Activated CD4-positive, CD25-positive, alpha-beta regulatory T cell (primary cell): ENCODE measurements at places on chromosomes 5 and 9.
A peak's percentile ranks its signal among the peaks of the same experiment; 100 is the strongest.

DNA sequence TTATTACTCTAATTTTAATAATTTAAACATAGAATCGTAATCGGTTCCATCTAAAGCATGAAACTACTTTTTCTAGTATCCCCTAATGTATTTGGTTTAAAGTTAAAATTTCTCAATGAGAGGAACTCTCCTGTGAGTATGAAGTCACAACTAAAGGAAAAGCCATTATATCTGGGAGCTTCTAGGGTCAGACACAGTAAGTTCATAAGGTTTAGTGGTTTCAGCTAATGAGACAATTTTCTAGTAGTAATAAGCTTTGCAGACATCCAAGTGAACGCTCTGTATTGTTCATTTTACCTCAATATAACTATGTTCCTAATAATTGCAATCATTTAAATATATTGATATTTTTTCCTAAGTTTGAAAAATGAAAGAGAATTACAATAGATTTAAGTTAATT, 364.4 kb upstream of the CDH9 start:
- DNase-seq: no peak

DNA sequence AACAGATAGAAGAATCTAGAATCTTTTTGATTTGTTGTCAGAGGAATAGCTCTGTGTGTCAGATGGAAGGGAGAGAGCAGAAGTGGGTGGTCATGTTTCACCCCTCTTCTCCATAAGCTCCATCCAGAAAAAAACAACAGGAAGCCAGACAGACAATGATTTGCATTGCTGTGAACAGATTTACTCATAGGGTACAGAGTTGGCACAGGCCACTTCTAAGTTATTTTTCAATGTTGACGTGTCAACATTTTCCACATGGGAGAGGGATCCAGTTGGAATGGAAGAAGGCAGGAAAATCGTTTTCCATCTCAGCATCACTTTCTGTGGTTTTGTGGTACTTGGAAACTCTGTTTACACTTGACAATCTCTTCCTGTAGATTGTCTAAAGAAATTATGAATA, 86.7 kb downstream of the INSYN2B start:
- no peak for DNase-seq

GRCh38 chr5:142036918-142037317, 24.1 kb upstream of the GNPDA1 start:
- no peak for DNase-seq

DNA sequence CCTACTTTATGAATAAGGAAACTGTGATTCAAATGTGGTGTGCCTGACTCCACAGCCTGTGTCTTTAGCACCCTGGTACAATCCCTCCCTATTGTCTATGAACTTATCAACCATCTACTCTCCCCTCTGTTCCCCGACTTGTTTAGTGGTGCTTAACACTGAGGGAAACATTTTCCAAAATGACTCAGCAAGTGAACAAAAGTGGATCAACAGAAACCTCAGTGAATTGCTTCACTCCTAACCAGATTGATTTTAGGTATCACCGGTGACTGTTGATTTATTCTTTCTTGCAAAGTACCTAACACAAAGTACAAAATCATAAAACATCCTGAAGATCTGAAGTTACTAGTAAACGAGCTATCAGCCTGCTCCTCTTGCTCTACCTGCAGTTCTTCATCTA, 42.1 kb upstream of the RAPGEF6 start:
- no peak for DNase-seq

GRCh38 chr5:115402092-115402491, 105.6 kb upstream of the CCDC112 start:
- DNase-seq: no peak

GRCh38 chr5:85472749-85473148, 1088.1 kb upstream of the EDIL3 start:
- no peak for DNase-seq

DNA sequence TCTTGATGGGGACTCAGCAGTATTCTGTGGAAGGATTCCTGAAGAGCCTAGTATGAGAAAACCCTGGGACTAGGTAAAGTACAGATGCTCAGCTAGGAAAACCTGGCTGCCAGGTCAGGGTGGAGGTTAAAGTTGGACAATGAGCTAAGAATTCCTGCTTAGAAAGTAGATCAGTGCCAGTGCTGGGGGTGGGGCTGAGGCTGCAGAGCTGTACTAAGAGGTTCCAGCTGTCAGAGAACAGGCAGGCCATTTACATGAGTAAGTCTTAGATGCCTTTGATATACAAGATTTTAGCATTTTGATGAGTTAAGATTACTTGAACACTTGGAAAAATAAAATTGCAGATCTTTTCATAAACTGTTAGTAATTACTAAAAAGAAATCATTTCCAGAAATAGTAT, 332.3 kb upstream of the NUDT12 start:
- DNase-seq: no peak

GRCh38 chr9:105044518-105044917, 116.6 kb upstream of the ABCA1 start:
- DNase-seq: no peak

GRCh38 chr9:4012441-4012840, 287.4 kb downstream of the GLIS3 start:
- DNase-seq: no peak

- no peak for DNase-seq
Measured at GRCh38 chr9:133162861-133163503, 732 bp downstream of the GBGT1 start.

DNA sequence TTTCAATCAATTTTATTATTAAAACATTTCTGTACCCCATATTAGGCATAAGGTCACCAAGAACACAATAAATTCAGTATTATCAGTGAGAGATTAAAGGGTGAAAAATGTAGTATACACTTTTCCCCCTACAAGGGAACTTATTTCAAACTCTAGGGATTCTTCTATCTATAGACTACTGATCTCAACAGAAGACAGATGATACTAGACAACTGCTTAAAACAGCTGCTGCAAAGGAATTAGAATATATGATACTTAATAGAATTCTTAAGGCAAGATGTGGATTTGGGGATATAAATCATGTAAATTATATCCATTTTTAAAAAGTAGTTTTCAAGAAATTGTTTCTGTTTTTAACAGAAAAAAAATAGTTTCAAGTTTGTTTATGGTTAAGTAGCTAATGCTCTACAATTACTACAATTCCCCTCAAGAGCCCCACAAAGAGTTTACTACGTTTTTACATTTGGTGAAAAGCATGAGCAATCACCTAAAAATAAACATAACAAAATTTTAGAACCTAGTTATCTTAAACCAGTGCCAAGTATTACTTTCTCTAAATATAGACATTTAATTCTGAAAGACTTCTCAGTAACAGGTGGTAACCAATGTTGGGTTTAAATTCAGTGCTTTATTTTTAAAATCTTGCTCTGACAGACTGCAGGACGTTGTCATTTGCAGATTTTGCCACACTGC, 6.0 kb downstream of the KIF24 start:
- no peak for DNase-seq

- DNase-seq: no peak
Measured at GRCh38 chr5:61916621-61917620, 389.1 kb upstream of the KIF2A start.

DNA sequence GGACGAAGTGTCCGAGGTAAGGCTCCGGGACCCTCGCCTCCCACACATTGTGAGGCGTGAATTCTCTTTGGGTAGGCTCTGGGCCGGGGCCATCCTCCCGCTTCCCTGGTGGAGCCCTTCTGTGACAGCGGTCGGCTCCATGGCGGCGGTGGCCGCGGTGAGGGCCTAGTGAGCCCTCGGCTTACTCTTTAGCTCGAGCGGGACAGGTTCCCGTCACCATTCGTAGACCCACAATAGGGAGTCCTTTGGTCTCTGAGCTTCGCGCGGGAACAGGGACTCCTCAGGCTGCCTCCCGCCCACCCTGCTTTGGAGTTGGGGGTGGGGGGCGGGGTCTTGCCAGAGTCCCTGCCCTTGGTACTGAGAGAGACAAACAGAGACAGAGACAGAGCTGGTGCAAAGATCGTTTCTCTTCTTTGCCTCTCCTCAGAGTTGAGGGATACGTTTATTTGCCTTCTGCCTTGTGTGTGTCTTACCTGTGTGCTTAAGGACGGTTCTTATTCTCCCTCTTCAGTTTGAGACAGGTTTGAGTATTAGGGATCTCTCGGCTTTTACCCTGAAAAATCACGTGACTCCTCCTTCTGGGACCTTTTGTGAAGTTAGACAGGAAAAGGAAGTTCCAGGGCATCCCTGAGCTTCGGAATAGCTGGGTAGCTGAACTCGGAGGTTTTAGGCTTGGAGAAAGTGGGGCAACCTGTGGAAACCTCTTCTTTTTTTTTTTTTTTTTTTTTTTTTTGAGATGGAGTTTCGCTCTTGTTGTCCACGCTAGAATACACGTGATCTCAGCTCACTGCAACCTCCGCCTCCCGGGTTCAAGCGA, 833 bp downstream of the ANKHD1 start:
- peak; percentile 30 for DNase-seq

DNA sequence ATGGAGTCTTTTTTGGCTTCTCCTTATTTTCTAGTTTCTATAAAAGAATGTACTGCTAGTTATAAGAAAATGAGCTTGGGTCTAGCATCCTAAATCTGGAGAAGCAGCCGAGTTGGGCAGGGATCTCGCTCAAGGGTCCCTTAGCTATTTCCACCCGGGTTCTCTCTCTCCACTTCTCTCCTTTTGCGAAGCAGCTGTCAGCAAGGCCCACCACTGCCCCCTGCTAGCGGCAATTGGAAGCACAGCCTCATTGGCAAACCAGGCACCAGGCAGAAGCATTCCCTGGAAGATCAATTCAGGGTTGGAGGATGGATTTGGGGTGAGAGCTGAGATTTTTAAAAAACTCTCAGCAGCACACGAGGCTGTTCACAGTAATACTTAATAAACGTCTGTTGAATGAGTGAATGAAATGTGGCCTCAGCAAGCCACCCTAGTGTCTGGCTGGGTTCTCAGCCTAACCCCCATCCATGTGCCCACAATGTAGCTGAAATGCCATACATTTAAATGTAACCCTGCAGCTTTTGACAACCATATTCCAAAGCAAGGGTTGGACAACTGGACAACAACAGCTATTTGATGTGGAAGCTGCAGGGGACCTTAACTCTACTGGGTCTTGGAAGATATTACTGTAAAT, 34.6 kb upstream of the TNIP1 start:
- DNase-seq: peak; percentile 52

DNA sequence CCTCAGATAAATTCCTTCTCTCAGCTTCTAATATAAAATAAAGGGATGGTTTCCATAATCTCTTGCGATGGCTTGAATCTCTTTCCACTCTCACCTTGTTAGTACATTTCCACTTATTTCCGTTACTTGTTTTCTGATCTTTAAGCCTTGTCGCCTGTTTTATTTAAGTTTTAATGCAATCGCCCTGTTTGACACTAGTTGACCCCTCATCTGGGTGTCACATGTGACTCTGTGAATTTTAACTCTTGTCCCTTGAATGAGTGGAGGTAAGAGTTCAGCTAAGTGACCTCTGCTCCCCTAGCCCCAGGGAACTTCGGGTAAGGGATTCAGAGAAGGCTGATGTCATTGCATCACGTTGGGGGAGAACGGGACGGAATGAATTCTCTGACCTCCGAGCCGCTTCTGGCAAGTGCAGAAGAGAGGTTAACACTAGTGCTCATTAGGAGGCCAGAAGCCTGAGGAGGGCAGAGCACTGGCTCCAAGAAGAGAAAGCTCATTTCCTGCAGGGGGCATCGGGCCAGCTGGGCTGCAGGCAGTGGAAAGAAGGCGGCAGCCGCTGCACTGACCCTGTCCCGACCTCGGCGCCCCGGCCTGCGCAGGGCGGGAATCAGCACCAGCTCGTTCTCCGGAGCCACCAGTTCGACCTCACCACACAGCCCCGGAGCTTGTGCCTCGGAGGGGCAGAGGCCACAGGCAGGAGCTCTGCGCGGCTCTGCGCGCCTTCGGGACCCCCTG, 569 bp downstream of the HINT2 start:
- no peak for DNase-seq

DNA sequence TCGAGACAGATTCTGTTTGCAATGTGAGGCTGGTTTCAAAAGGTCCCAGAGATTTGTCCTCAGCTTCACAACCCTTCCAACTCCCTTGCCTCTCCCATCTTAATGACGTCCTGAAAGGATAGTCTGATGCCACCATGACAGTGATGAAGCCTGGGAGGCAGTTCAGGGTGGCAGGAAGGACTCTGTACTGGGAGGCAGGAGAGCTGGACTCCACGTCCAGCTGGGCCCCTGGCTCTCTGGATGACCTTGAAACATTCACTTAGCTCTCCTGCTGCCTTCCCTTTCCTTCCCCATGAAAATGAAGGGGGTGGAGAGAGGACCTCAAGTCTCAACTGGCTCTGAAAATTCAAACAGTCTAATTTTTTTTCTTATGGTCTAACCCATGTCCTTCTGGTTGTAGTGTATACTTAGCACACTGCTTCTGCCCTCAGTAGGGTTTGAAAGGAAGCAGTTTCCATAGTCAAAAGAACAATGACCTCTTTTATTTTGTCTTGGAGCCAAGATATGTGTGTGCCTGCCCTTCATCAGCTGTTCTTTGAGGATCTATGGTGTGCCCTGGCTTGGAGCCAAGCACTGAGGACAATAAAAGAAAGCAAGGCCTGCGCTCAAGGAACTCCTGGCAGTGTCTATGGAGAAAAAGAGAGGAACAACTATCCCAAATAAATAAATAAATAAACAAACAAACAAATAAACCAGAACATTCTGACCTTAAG, 188.3 kb downstream of the GRIA1 start:
- DNase-seq: no peak

GRCh38 chr5:1093361-1093760, 18.5 kb downstream of the SLC12A7 start:
- no peak for DNase-seq

GRCh38 chr5:58548068-58548467, 34.8 kb upstream of the RAB3C start:
- no peak for DNase-seq

GRCh38 chr9:40927851-40928802, 200.4 kb downstream of the FOXD4L6 start:
- no peak for DNase-seq

GRCh38 chr5:27472000-27472763, 433.8 kb upstream of the CDH9 start:
- no peak for DNase-seq

DNA sequence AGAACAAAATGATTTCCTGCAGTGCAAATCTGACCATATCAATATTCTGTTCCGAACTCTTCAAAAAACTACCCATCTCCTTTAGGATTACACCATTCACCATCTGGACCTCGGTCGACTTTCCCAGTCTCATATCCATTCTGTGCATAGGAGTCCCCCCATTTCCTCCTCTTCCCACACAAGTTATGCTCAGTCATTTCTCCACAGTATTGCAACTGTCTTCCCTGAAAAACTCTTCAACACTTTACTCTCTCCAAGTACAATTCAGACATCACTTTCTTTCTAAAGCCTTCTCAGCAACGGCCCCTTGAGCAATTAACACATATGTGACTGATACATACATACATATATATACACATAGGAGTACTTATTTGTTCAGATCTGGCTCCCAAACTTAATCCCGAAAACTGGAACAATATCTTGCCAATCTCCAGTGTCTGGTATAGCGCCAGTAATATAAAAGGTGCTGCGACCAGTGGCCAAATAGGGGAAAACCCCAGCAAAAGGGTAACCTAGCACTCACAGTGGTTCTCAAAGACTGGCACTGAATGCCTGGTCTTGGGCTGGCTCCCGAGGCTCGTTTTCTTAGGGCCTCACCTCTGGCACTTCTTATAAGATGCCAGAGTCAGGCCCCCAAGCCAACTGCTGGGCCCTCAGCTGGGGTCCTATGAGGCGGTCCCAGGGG, 629 bp downstream of the ZBTB26 start:
- no peak for DNase-seq
